ENCODE measurements at places on chromosomes 7 and 10.

DNA sequence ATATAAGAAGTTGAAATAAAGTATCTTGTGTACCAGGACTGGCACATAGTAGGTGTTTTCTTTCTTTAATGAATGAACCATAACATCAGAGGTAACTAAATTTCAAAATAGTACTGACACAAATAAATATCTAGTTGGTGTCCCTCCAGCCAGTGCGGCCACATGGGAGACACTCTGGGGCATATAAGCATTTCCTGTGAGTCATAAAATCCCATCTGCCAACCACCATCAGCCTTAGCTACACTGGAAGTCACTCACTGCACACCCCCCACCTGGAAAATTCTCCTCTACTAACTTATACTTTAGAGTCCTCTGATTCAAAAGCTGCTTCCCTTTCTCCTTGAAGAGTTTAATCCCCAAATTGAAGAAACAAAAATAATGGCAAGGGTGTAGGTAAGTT is 32.5 kb downstream of the DYDC1 start:
- DNase-seq, result no peak

- DNase-seq, result no peak
Observed at GRCh38 chr10:48913674-48914073, 26.0 kb downstream of the LRRC18 start.

- no peak for DNase-seq
Observed at GRCh38 chr7:155850001-155850436, 37.8 kb upstream of the SHH start.

GRCh38 chr10:48694371-48695030 is 9.8 kb downstream of the WDFY4 start:
- no peak for DNase-seq

DNA sequence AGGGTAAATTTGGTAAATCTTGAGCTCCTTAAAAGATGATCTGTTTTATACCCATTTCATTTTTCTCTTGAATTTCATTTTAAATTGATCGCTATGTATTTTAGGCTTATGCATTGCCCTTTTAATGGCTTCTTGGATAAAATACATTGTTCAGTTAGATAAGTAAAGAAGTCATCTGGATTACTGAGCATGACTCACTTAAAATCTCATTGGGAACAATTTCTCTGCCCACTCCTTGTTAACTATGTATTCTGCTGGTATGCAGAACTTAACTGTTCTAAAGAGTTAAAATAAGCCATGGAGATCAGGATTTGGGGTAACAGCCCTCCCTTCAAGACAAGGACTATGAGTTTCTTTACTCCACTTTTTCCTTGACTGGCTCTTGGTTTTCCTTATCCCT is 134.2 kb downstream of the SND1 start:
- DNase-seq, result no peak

DNA sequence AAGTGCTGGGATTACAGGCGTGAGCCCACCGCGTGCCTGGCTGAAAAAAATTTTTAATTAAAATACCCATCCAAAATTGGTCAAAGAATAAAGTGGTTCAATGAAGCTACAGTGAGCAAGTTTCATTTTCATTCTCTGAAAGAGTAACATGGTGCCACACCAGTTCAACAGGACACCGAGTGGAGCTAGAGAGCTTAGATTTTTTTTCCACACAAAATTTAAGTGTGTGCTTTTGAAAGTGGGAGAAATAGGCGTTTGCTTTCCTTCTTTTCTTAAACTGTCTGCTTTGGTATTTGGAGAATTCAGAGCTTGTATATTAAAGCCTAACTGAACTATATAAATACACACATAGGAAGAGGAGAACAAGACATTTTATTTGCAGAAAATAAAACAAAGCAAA is 43.4 kb downstream of the BPGM start:
- peak; percentile 55 for DNase-seq

GRCh38 chr7:108292541-108292940 is 162.4 kb upstream of the LAMB4 start:
- no peak for DNase-seq

- no peak for DNase-seq
Observed at GRCh38 chr10:78389419-78389818, 355.8 kb downstream of the RPS24 start.

DNA sequence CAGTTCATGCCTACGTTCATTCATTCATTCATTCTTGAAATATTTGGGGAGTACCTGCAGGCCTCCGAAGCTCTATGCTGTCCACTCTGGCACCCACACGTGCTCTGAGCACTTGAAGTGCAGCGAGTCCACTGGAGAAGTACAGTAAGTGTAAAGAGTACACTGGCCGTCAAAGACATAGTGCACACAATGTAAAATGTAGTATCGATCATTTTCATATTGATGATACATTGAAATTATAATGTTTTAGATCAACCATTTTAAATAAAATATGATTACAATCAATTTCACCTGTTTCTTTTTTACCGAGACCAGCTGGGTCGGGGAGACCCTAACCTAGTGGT is 37.0 kb upstream of the PURB start:
- DNase-seq, result no peak

DNA sequence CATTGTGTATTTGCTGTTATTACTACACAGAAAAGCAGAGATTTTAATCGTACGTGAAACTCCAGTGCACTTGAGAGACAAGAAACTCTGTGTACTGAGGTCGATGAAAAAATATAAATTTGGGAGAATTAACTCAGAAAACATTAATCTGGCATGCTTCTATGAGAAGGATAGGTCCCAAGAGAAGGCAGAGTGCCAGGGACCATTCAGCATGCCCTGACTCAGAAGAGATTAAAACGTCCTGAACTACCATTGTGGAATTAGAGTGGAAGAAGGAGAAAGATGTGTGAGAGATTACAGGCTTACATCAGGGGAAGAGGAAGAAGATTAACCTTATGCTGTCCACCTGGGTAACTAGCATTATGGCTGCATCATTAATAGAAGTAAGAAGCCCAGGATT is 72.4 kb downstream of the REEP3 start:
- DNase-seq, result no peak

DNA sequence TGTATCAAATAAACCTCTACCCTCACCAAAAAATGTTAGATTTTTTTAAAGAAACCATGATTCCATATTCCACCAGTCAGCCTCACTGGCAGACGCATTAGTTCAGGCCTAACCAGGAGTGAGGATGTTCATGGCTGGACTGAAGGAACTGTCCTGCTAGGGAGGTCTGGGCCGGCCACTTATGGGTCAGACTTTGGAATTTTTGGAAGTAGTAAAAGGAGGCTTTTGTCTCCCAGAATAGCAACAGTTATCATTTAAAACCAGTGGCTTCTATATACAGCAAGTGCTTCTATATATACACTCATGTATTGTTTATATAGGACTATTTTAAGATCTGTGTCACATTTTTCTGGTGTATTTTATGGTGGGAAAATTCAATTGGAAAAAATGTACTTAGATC is 120.5 kb downstream of the CNNM2 start:
- DNase-seq, result no peak

DNA sequence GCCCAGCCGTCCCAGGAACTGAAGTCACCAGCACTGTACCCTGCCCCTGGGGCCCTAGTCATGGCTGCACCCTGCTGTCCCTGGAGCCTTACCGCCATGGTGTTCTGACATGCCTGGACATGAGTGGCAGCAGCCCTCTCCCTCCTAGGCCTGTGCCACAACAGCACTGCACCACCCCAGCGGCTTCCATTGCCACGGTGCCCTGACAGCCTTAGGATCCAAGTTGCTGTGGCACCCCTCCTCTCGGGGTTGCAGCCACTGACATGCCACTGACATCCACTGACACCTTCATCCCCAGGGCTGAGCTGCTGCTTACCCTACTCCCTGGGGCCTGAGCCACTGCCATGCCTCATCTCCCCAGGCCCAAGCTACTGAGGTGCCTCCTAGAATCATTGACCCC is 39.6 kb upstream of the SHH start:
- no peak for DNase-seq

GRCh38 chr7:74405191-74405898 is 48.4 kb upstream of the GTF2IRD1 start:
- DNase-seq, result no peak

- peak; percentile 84 for DNase-seq
Observed at GRCh38 chr7:31122649-31123058, 70.5 kb downstream of the ADCYAP1R1 start.

- no peak for DNase-seq
Observed at GRCh38 chr7:29588900-29589696, 25.5 kb downstream of the PRR15 start.

- peak; percentile 64 for DNase-seq
Observed at GRCh38 chr10:29304264-29304994, 15.6 kb downstream of the LYZL1 start.

GRCh38 chr10:33111488-33112051 is 153.5 kb upstream of the ITGB1 start:
- no peak for DNase-seq

- no peak for DNase-seq
Observed at GRCh38 chr7:13152755-13153154, 465.3 kb downstream of the ARL4A start.
